ENCODE measurements at places on chromosomes 6 and 20. TPM values are rescaled to one million over a fixed set of nuclear protein-coding genes. Genes with fewer than 3 reads are reported as not detected.

GRCh38 chr6:170006900-170007467 lies 255.6 kb downstream of the ERMARD start:
- DNase-seq, result no peak

Gene GCLC
- 7.0 TPM for total RNA-seq

Gene MRAP2
- 3.1 TPM for total RNA-seq

DNA sequence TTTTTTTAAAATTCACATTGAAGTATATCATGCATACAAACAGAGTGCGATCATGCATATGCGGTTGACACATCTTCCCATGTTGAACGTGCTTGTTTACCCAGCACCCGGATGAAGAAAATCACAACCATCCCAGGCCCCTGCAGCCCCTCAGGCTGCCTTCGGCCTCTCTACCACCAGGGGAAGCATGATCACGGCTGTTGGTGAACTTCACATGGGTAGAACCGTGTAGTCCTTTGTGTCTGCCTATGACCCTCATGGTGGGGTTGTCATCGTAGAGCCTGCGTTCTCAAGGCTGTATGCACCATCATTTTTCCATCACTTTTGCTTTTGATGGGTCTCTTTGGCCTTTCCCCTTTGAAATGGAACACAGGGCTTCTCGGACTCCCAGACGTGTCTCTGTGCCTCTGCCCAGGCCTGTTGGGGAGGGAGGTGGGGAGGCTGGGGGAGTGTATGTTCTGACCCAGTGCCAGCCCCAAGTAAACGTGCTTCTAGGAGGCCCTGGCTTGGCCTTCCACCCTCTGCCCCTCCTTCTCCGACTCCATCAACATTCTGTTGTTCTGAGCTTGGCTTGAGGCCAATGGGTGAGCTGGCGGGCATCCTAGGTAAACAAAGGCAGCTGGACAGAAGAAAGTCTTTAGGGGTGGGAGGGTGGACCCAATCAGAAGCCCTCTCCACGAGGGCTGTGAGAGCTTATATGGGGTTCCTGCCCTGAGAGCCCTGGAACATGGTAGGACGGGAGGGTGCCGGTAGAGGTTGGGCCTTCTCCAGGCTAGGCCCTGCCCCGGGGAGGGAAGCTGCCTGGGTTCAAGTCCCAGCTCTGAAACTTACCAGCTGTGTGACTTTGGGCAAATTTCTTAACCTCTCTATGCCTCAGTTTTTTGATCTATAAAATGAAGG lies 39.7 kb downstream of the TGM2 start:
- DNase-seq, result peak; percentile 75

DNA sequence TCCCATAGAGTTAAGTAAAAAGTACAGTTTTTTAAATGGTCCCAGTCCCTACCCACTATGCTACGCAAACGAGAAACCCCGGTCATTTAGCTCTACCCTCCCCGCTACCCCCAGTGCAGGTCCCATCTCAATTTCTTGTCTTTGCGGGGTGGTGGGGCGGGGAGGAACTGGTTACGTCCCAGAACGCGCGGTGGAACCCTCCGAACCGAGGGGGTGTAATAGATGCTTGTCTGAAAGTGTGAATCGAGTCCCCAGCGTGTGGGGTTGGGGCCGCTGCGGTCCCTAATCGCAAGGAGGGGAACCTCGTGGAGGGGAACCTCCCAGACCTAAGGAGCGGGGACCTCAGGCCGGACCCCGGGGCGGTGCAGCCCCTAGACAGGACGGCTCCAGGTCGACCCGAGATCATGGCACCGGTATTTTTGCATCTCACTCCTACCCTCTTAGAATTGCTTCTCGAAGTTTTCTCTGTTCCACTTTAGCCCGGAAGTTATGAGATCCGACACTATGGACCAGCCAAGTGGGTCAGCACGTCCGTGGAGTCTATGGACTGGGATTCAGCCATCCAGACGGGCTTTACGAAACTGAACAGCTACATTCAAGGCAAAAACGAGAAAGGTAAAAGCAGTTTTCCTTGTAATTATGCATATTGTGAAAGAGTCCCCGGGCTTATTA lies 779 bp downstream of the HEBP2 start:
- no peak for DNase-seq

DNA sequence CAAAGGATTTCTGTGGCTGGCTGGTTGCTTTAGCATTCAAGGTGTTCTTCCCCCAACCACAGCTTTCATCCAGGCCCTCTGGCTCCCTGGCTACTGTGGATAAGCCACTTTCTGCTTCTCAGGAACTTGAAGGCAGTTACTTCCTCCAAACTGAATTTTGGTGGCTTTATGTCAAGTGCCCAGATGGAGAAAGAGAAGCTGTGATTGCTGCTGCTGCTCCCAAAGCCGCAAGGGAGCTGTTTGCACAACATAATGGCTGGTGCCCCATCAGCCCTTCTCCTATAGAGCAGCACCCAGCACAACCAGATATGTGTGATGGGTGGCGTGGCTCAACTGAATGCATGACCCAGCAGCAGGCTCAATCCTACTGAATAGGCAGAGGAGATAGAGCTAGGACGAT lies 465.2 kb downstream of the MAFB start:
- no peak for DNase-seq

Gene PRR18
- total RNA-seq, result 1.3 TPM

GRCh38 chr20:313948-314347 lies 11.4 kb upstream of the SOX12 start:
- no peak for DNase-seq

Gene CYP24A1
- not detected for total RNA-seq

Gene SCRT2
- not detected for total RNA-seq

Gene ALDH5A1
- total RNA-seq, result 1.1 TPM

Gene SALL4
- total RNA-seq, result not detected

DNA sequence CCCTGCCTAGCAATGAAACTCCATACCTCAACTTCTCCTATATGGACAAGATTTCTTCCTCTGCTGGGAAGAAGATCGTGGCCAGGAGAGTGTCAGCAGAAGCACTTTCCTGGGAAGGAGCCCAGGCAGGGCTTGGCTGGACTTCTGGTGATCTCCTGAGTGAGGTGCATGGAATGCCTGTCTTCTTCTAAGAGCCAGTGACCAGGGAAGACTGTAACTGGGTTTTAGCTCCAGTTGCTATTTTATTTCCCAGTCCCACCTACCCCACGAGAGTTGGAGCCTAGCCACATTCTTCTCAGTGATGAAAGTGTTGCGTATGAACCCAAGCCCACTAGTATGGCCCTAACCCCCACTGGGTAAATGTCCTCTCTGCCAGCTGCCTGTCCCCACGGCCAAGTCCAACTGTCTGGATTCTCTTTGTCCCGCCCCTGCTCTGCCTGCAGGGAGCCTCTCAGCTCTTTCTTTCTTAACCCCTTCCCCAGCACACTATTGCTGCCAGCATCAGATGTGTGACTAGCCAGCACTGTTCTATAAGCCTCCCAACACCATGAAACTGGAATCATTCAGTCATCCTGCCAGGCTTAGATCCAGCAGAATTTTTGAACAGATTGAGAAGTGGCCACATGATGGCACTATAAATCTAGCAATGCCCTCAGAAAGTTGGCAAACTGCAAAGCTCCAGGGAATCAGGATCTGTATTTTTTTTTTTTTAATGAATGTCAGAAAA lies 69.8 kb upstream of the FAM184A start:
- DNase-seq, result peak; percentile 64

DNA sequence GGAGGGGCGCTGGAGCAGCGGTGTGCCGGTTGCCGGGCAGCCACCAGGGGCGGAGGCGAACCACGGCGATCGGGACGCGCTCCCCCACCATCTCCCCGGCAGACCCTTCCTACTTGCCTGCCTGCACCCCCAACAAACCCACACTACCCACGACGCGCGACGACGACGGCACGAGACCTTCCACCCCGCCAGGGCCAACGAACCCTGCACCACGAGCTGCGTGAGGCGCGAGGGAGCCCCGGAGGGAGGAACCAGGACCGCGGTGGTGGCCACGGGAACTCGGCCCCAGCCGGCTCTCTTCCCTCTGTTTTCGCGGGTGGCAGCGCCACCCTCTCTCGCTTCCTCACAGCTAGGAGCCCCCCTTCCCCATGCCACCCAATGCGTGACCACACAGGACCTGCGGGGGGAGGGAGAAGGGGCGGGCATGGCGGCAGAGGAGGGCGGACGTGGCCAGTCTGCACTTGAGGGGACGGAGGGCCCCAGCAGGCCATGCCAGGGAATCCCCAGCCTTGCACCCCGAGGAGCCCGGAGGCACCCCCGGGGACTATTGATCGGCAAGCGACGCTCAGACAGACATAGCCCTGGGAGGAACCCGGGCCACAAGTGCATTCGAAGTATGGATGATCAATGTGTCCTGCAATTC lies 1516.4 kb upstream of the DEFB115 start:
- DNase-seq, result no peak
